ENCODE measurements at places on chromosomes 2 and 18. TPM values are rescaled to one million over a fixed set of nuclear protein-coding genes. Genes with fewer than 3 reads are reported as not detected.

Gene KLHL14
- total RNA-seq: 10.8 TPM

Gene STPG4
- 0.20 TPM for total RNA-seq

Gene OTOS
- not detected for total RNA-seq

Gene ST8SIA5
- total RNA-seq: 0.75 TPM

Gene DUSP19
- 0.87 TPM for total RNA-seq

Gene AP1S3
- 48.0 TPM for total RNA-seq

Gene GULP1
- 159 TPM for total RNA-seq

Gene KCNE4
- total RNA-seq: 0.05 TPM

Gene MYO1B
- total RNA-seq: 157 TPM

Gene MPP4
- not detected for total RNA-seq

Gene CRYGD
- not detected for total RNA-seq

Gene TSPYL6
- not detected for total RNA-seq

Gene HOXD12
- not detected for total RNA-seq

Gene TSHZ1
- 0.69 TPM for total RNA-seq

Gene NFATC1
- 1.1 TPM for total RNA-seq

Gene PER2
- total RNA-seq: 1.0 TPM

Gene CHN1
- total RNA-seq: 7.2 TPM

Gene FAM237A
- total RNA-seq: not detected

Gene SANBR
- 14.6 TPM for total RNA-seq

Gene INHA
- total RNA-seq: not detected

Data from renal cortical epithelial cell (primary cell).